Calu3 (cell line): ENCODE measurements at places on chromosomes 6 and 20. TPM values are rescaled to one million over a fixed set of nuclear protein-coding genes. Genes with fewer than 3 reads are reported as not detected.

Gene SIGLEC1
- total RNA-seq = not detected in 2 replicates

Gene GSTA1
- 0.37 TPM in 1 of 2 replicates, not detected in the other for total RNA-seq

Gene HLA-DRB1
- total RNA-seq = 111 and 141 TPM in 2 replicates

Gene GNMT
- 0.45 TPM in 1 of 2 replicates, not detected in the other for total RNA-seq

Gene NNAT
- not detected in 2 replicates for total RNA-seq

DNA sequence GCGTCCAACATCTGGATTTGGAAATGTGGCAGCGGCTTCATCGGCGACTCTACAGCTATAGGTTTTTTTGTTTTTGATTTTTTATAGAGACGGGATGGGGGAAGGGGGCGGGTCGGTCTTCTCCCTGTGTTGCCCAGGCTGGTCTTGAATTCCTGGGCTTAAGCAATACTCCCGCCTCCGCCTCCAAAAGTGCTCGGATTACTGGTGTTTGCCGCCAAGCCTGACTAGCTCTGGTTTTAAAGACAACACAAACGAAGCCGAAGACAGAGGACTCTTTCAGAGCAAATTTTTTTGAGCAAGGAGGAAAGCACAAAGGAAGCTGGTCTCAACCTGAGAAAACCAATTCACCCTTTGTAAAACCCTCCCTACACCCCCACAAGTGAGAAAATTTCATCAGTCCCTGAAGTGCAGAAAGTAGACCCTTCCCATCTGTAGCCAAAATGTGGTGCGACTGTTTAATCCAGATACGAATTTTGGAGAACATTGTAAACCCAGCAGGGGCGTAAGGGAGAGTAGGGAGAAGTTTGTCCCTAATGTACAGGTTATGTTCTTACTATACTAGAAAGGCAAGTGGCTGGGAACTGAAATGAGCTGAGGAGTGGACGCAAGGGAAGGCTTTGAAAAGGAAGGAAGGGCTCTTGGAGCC is 185.9 kb downstream of the TRIM27 start:
- no peak for DNase-seq

- no peak for DNase-seq
Observed at GRCh38 chr6:164415832-164416563, 893.4 kb downstream of the C6orf118 start.

DNA sequence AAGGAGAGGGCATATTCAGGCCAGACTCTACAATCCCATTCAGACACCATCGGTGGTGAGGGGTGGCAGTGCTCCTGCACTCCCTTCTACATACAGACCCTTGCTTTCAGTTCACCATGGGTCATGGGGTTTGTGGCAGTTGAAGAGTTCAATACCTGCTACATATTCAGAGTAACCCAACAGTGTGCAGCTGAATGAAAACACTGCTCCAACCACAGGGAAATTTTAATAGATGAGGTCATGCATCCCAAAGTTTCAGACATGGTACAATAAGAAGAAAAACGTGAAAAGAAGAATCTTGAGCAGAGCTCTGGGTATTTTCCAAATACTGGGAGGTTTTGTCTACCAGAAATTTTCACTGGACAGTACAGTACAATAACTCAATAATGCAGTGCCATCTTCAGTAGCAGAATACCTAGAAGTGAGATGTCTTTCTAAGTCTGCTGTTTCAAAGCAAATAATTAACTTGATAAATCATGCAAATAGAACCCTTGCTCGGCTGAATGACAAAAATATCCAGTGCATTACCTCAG is 162.1 kb downstream of the PTPRK start:
- DNase-seq = no peak

- no peak for DNase-seq
Observed at GRCh38 chr6:41064841-41065240, 7.3 kb downstream of the OARD1 start.

GRCh38 chr20:8456765-8457164 is 324.7 kb downstream of the PLCB1 start:
- DNase-seq = no peak

DNA sequence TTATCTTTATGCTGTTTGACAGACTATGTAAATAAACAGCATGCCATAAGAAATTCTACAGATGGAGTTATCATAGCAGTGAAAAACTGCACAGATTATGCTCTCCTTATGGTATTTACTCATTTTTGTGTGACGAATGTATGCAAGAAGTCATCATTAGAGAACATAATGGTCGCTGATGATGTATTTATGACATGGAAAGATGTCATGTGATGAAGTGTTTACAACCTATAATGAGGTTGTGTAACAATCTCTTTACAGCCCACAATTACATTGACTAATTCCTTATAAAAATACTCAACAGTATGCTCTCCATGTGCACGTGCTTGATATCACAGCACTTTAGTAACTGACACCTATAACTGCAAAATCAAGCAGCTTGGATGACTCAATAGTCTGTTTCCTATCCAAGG is 192.4 kb downstream of the BMP2 start:
- DNase-seq = no peak

- no peak for DNase-seq
Observed at GRCh38 chr6:113271437-113271836, 585.7 kb upstream of the MARCKS start.

DNA sequence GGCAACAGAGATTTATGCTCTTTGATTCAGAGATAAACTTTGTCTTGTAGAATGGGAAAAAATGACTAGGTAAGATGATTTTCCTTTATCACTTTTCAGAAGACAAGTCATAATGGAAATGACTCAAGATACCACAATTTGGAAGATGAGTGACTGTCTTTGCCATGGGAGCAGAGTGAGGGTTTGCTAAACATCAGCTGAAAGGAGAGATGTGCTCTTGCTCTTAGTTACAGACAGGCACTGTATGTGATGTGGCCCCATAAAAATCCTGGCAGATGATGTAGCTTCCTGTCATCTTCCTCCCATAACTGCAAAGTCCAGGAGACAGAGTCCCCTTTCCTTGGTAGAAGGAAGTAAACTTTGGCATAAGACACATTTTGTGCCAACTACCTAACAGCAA is 47.6 kb downstream of the BACH2 start:
- no peak for DNase-seq

GRCh38 chr6:52493669-52494068 is 73.5 kb downstream of the EFHC1 start:
- no peak for DNase-seq

DNA sequence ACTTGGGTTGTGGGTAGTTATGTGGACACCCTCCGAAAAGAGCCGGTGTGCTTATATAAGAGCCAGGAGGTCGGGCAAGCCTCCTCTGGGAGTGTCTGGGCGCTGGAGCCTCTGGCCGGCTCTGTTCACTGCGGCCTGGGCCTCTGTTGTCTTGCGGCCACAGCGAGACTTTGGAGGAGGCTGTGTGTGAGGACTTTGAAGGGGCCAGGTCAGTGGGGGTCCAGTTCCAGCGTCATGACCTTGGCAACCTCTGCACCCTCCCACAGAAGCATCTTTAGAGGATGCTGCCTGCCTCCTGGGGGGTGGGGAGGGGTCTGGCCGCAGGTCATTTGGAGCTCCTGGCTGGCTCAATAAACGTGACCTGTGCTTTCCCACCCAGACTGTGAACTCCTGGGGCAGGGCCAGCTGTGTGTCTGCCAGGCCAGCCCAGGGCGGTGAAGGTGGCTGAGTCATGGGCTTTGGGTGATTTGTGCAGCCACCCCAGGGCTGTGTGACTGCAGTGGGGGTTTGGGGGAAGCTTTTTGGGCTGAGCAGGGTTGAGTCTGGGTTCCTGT is 1.2 kb downstream of the TCEA2 start:
- peak; percentile 67 for DNase-seq

DNA sequence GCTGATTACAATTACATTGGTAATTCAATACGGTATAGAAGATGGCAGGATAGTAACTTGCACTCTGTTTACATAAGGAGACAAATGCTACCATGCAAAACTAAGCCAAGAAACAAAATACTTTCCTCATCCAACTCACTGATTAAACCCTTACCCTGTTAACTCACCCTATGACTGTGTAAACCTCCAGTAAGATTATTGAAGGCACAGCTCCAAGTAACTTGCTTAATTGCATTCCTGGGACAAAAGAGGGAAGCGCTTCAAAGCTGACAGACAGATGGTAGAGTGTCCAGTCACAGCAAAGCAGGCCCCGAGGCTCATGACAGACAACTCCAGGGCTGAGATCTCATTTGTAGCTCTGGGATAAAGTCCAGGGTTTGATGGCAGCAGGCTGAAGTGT is 6.9 kb upstream of the KIF16B start:
- DNase-seq = no peak

GRCh38 chr6:100134703-100135102 is 140.7 kb upstream of the MCHR2 start:
- DNase-seq = no peak

- DNase-seq = no peak
Observed at GRCh38 chr20:36215778-36216177, 20.5 kb upstream of the AAR2 start.

- DNase-seq = no peak
Observed at GRCh38 chr6:88216182-88216581, 50.0 kb upstream of the CNR1 start.

GRCh38 chr20:17662333-17663039 is 19.6 kb downstream of the RRBP1 start:
- DNase-seq = no peak
